ENCODE measurements at places on chromosomes 3 and 15. TPM values are rescaled to one million over a fixed set of nuclear protein-coding genes. Genes with fewer than 3 reads are reported as not detected.

Gene OR5K1
- not detected for total RNA-seq

Gene RBPMS2
- total RNA-seq = not detected

Gene PCCB
- total RNA-seq = 39.5 TPM

Gene TUSC7
- total RNA-seq = not detected

Gene RPN1
- 520 TPM for total RNA-seq

Gene MME
- 3.5 TPM for total RNA-seq

Gene ATP13A4
- 0.23 TPM for total RNA-seq

Gene HGD
- total RNA-seq = 0.12 TPM

Gene C2CD4A
- not detected for total RNA-seq

Gene CFAP92
- not detected for total RNA-seq

Gene SPATA12
- total RNA-seq = under 0.01 TPM

Gene CNTN3
- 3.5 TPM for total RNA-seq

Gene SST
- total RNA-seq = not detected

Gene XCR1
- 0.23 TPM for total RNA-seq

Gene ARHGEF26
- total RNA-seq = 0.12 TPM

Gene OGG1
- total RNA-seq = 15.6 TPM

Gene CALML4
- 2.0 TPM for total RNA-seq

Gene ALPK3
- total RNA-seq = 0.12 TPM

Gene GOLGA8M
- 0.45 TPM for total RNA-seq

Gene AHSG
- not detected for total RNA-seq

Gene ABI3BP
- total RNA-seq = 1.6 TPM

Gene GRAMD1C
- 13.1 TPM for total RNA-seq

Gene PLSCR5
- total RNA-seq = not detected

Gene CFAP91
- 0.53 TPM for total RNA-seq

Gene LINGO1
- not detected for total RNA-seq

Gene KCNAB1
- total RNA-seq = 0.59 TPM

Gene SKOR1
- under 0.01 TPM for total RNA-seq

Gene GOLGA8J
- total RNA-seq = 0.12 TPM

Gene BCL2A1
- not detected for total RNA-seq

Gene NCK1
- 28.9 TPM for total RNA-seq

Gene FGD5
- total RNA-seq = 1.3 TPM

Gene OXTR
- total RNA-seq = 1.2 TPM

Gene EPHB3
- 9.4 TPM for total RNA-seq

Gene SENP8
- 1.5 TPM for total RNA-seq

Gene CELF6
- 0.35 TPM for total RNA-seq

Gene RPL15
- total RNA-seq = 2,699 TPM

Gene DOCK3
- 0.12 TPM for total RNA-seq

Gene ZNF80
- not detected for total RNA-seq

Gene CD80
- not detected for total RNA-seq

Gene USP50
- not detected for total RNA-seq

Gene SMCO1
- not detected for total RNA-seq

Gene POTEB2
- not detected for total RNA-seq

Gene ZNF385D
- 0.08 TPM for total RNA-seq

Gene GPR171
- not detected for total RNA-seq

Gene DET1
- total RNA-seq = 4.2 TPM

Gene TRNT1
- total RNA-seq = 8.8 TPM

Gene GOLGA6L6
- not detected for total RNA-seq
